ENCODE measurements at places on chromosomes 6 and 20.

GRCh38 chr6:85135376-85136094, 314.3 kb upstream of the NT5E start:
- no peak for DNase-seq

GRCh38 chr6:145502416-145502815, 232.9 kb downstream of the EPM2A start:
- DNase-seq = peak; percentile 10

DNA sequence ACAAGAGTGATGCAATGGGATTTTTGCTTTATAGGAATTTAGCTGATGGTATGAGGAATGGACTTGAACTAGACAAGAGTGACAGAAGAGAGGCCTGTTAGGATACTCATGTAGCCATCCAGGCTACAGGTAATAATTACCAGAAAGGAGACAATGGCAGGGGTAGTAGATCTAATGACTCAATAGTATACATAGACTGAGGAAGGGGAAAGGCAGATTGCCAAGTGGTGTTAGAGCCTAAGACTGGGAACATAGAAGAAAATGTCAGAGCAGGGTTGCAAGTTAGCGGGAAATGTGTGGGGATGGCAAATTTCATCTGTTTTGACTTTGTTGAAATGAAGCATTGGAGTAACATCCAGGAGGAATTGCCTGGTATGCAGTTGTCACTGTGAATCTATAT, 295.6 kb downstream of the UTRN start:
- no peak for DNase-seq

DNA sequence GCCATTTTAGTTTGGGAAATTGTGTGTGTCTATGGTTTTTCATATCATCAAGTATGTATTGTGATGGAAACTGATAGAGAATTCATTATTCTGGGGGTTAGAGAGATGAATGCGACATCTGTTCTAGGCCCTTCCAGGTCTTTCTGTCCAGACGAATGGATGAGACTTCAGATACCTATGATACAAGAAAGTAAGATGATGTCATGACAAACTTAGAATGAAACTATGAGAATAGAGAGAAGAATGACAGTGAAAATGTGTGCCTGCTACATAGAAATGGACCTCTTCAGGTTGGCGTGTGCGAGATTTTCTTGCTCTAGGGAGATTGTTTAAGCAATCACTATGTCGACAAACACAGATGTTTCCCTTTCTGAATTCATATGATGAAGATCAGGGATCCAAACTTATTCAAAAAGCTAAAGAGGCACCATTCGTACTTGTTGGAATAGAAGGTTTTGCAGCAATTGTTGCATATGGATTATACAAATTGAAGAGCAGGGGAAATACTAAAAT, 76.1 kb downstream of the SCAND1 start:
- no peak for DNase-seq

- DNase-seq = no peak
Observed at GRCh38 chr20:31641391-31641790, 3.7 kb downstream of the COX4I2 start.

- no peak for DNase-seq
Observed at GRCh38 chr6:141041596-141042087, 1091.1 kb upstream of the GJE1 start.

- DNase-seq = no peak
Observed at GRCh38 chr20:57813509-57814269, 103.9 kb upstream of the PMEPA1 start.

- DNase-seq = no peak
Observed at GRCh38 chr6:114446342-114446741, 103.5 kb upstream of the HS3ST5 start.

DNA sequence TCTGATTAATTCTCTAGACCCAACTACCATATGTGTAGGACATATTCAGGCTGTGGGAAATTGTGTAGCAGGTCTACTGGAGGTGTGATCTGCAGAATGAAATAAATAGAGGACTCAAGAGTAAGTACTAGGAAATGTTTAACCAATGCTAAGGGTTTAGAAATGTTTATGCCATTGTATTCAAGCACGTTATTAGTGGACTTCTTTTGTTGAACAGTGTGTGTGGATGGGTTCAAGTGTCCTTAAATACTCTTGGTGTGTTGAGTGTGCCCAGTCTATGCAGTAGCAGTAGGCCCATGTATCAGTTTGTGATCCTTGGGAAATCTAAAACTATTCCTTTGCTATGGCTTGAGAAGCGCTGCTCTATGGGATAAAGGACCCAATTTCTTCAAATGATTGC, 112.1 kb downstream of the FARS2 start:
- no peak for DNase-seq

GRCh38 chr6:34022250-34022872, 123.5 kb downstream of the GRM4 start:
- DNase-seq = no peak

- DNase-seq = no peak
Observed at GRCh38 chr6:73290435-73290834, 27.4 kb upstream of the KHDC1 start.

DNA sequence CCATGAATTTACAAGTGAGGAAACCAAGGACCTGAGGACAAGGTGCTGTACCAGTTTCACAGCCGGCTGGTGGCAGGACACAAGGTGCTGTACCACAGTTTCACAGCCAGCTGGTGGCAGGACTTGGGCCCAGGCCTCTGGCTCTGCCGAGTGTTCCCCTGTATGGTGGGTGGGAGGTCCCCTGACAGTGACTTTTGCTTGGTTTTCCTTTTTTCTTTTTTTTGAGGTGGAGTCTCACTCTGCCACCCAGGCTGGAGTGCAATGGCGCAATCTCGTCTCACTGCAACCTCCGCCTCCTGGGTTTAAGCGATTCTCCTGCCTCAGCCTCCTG, 212.4 kb downstream of the LY86 start:
- DNase-seq = no peak

- DNase-seq = no peak
Observed at GRCh38 chr6:119426619-119427018, 77.1 kb upstream of the MAN1A1 start.

DNA sequence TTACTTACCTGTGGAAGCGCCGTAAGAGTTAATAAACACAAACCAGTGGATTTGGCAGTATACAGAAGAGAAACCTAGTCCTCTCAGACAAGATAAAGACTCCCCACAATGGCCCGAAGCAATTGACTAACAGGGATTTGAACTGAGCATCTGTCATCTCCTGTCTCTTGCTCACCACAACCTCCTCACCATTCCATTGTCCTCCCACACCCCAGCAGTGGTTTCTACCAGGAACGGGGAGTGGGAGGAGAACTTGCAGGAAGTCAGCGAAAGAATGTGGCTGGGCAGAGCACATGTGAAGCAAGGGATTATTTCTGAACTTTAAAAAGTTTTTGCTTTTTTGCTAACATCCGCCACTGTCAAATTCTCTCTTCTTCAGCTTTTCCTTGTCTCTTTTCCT, 24.6 kb upstream of the TAAR1 start:
- no peak for DNase-seq

GRCh38 chr6:712805-713204, 19.9 kb upstream of the EXOC2 start:
- no peak for DNase-seq

- DNase-seq = no peak
Observed at GRCh38 chr20:38000293-38000692, 33.0 kb downstream of the TTI1 start.

- no peak for DNase-seq
Observed at GRCh38 chr6:165807249-165807960, 144.4 kb upstream of the PDE10A start.

GRCh38 chr20:15236812-15237211, 899.4 kb upstream of the FLRT3 start:
- no peak for DNase-seq

- DNase-seq = no peak
Observed at GRCh38 chr6:130725551-130725950, 101.7 kb upstream of the SMLR1 start.

DNA sequence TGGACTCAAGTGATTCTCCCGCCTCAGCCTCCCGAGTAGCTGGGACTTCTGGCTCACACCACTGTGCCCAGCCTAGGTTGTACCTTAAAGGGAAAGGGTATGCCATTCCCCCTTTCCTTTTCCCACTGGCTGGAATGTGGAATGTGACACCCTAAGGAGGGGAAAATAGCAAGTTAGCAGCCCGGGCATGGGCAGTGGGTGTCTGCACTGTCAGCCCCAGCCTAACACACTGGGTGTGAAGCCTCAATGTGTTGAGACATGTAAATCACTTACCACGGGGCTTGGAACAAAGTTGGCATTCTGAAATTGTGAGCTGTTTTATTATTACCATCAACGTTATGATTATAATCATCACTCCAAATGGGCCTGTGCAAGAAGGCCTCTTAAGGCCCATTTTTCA, 80.8 kb upstream of the PTPN1 start:
- no peak for DNase-seq

- DNase-seq = no peak
Observed at GRCh38 chr6:126831461-126831860, 287.0 kb upstream of the RSPO3 start.

DNA sequence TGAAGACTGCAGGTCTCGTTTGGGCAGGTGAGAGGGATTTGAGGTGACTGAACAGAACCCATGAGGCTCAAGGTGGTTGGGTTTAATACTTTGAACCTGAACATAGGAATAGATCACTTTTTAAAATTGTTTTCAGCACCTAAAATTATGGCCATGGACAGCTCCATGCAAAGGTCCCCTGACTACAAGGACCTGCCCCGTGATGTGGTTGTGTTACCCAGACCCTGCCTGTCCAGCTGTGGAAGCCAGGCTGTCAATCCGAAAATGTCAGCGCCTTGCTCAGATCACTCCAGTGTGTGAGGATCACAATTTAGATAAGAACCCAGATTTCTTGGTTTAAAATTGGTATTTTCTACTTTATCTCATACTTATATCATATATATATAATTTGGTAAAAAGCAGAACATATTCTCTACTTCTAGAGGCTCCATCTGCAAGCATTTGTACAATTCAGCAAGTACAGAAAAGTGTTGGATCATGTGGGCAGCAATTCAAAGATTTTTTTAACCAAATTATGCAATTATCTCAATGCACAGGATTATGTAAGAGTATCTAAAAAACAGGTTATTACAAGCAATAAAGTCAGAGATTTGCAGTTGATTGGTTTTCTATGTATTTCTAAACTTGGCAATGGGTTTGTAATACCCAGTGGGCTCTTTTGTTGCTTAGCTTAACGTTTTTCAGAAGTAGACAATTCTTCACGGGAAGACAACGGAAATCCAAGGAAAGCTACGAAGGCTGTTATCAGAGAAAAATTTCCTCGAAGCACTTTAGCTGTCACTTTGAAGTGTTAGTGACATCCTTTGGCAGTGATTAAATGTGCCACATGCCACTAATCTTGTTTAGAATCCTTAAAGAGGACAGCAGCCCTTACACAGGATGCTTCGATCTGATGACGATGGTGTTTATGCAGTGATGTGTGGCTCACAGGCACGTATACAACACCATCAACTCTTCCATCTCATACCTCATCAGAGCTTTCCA, 24.1 kb upstream of the RPS6KA2 start:
- no peak for DNase-seq

GRCh38 chr20:35947907-35948306, 6.4 kb downstream of the SCAND1 start:
- DNase-seq = no peak

DNA sequence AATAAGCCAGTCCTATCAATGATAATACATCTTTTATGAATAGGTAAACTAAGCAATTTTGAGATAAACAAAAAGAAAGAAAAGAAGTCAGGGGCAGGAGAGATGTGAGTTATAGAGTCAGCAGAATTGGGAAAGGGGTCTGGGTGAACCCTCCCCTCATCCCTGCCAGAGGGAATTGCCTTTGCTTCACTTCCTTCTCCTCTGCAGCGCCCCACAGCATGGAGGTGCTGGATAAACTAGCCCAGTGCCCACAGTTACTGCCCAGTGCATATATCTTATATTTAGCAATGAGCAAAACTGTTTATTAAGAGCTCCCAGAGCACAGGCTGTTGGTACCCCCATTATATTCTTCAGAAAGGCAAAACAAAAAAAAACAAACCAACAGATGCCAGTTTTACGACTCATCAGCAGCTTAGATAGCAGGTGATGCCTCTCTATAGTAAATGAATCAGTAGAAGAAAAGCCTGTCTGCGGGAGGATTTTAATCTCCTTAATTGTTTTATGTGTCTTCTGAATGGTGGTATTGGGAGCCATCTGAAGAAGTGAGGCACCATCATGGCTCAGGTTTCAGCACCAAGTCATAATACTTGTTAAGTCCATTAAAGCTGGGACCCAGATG, 419.2 kb downstream of the EPM2A start:
- DNase-seq = no peak

- DNase-seq = no peak
Observed at GRCh38 chr20:48338717-48339116, 489.1 kb downstream of the PREX1 start.

DNA sequence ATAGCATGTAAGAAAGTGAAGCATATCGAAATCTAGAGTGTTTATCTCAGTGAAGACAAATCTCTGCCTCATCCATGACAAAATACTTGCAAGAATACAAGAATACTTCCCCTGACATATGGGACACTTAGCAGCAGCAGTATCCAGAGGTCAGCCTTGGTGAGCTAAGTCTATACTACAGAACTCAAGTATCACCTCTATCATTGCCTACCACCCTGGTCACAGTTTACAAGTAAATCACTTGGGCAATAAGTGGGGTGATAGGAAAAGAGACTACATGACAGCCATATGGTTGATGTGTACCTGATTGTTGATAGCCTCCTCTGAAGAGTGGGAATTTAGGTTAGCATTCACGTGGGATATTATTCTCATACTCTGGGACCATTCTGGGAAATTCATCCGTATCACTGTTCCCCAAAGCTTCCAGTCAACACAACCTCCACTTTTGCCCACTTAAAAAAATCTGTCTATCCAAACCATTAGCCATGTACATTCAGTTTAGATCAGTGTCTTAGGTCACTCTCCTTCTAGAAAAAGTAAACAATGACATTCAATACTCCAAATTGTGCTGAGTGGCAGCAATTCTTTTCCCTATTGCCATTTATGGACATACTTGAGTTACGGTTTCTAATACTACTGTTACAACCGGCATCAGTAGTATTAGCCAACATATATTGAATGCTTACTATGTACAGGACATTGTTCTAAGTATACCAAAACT, 118.2 kb upstream of the PRSS16 start:
- no peak for DNase-seq

- DNase-seq = no peak
Observed at GRCh38 chr20:11048739-11049138, 374.9 kb upstream of the JAG1 start.

GRCh38 chr6:33809594-33809993, 5.8 kb upstream of the MLN start:
- DNase-seq = no peak

GRCh38 chr6:139161169-139161568, 26.3 kb downstream of the HECA start:
- DNase-seq = no peak

DNA sequence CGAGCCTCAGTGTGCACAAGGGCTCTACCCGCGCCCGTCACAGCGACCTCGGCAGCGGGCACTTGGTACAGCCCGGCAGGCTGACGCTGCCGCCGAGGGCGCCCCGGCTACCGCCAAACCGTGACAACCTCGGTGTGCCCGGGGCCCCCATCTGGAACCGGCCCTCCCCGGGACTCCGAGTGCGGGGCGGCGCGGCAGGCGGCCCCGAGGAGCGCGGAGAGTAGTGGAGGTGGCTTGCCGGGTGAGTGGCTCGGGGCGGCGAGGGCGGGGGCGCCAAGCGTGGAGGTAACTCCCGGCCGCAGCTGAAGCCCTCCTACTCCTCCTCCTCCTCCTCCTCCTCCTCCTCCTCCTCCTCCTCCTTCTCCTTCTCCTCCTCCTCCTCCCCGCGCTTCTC, at the start of gene ISM1:
TSS of gene ISM1 (plus strand) at position 371 of the 394 bp plus-strand sequence. CDS start 503 bp downstream, outside the sequence.
- DNase-seq = no peak

All from NCI-H187 treated with DMSO at 0.1 percent for 48 hours (cell line).